ENCODE measurements at places on chromosomes 3 and 15. TPM values are rescaled to one million over a fixed set of nuclear protein-coding genes. Genes with fewer than 3 reads are reported as not detected.

The KLHL25 gene
- total RNA-seq = 1.5 TPM

The FBXO40 gene
- 0.08 TPM for total RNA-seq

The C3orf52 gene
- total RNA-seq = 12.4 TPM

The CHRD gene
- 2.8 TPM for total RNA-seq

The GHSR gene
- not detected for total RNA-seq

The OXTR gene
- 0.61 TPM for total RNA-seq

The SIDT1 gene
- 0.13 TPM for total RNA-seq

The PARP3 gene
- total RNA-seq = 7.9 TPM

The CBLB gene
- 23.0 TPM for total RNA-seq

The CIB1 gene
- 47.2 TPM for total RNA-seq

The GOLGA6L24 gene
- not detected for total RNA-seq

- DNase-seq = no peak
These were observed 136.8 kb upstream of the BNIP2 start for GRCh38 chr15:59825901-59826300.

DNA sequence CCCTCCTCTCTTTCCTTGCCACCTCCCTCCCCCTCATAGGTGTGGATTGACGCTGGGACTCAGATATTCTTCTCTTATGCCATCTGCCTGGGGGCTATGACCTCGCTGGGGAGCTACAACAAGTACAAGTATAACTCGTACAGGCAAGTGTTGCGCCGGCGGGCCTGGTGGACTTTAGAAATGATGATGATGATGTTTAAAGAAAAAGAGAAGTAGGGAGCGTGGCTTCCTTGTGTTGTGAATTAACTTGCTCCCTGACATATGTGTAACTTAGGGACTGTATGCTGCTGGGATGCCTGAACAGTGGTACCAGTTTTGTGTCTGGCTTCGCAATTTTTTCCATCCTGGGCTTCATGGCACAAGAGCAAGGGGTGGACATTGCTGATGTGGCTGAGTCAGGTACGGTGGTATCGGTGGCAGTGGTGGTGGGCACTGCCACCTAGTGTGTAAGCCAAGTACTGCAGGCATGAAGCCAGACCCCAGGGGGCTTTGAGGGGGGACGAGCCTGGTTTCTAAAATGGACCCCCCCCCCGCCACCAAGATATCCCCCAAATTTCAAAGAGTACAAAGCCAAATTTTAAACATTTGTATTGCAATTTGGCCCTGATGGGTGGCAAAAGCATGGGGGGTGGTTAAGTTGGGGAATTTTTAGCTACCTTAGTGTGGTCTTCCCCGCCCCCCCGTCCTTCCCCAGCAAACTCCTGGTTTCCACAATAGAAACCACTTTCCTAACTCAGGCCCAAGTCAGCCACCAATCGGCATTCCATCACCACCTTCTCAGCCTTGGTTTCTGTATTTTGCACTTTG lies 65.6 kb downstream of the SLC6A6 start:
- DNase-seq = peak; percentile 50

DNA sequence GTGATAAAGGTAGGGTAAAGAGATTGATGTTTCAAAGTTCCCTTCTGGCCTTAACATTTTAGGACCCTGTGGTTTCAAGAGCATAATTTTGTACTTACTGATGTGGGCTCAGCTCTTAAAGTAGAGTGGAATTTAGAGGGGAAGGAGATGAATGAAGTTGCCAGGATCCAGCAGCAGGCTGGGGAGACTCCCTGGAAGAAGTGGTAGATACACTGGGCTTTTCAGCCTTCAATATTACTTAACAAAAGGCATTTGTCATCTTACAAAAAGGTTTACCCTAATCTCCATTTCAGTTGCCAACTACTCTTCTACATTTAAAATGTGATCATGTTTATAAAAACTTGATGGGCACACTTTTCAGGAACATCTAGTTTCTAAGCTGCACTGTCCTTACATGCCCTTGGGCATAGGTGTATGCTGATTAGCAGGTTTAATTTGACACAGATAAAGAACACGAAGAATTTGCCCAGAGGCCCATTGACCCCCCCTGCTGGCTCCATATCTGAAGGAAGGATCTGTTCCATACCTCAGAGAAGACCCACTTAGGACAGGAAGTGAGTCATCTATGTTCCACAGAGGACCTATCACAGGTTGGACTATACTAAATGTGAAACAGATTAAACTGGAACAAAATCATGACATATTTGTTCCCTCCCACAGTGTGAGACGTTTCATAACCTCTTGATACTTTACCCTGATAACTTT lies 93.0 kb upstream of the LPP start:
- DNase-seq = peak; percentile 70

DNA sequence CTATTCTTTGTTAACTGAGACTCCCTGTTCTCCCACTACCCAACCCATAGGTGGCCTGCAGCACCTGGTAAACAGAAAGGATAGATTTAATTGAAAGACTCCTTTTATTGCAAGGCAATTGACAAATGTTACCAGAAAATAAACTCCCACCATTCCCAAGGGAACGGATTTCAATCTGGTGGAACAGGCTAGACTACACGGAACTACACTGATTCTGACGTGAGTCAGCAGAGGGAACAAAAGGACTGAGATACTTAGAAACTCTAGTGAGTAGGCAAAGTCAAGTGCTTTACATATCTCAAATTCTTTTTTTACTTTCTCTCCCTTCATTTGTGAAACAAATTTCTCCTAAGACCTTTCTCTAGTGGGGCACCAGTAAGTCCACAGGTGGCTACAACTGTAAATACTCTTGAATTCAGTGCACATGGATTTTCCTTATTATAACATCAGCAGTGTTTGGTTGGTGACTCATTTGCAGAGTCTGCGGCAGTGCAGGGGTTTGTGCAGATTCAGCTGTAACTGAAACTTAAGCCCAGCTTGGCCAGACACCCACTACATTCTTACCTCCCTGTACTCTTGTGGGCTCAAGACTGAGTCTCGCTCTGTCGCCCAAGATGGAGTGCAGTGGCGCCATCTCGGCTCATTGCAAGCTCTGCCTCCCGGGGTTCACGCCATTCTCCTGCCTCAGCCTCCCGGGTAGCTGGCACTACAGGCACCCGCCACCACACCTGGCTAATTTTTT lies 34.3 kb upstream of the PLSCR2 start:
- no peak for DNase-seq

- DNase-seq = no peak
These were observed 35.4 kb downstream of the TFG start for GRCh38 chr3:100744671-100745070.

DNA sequence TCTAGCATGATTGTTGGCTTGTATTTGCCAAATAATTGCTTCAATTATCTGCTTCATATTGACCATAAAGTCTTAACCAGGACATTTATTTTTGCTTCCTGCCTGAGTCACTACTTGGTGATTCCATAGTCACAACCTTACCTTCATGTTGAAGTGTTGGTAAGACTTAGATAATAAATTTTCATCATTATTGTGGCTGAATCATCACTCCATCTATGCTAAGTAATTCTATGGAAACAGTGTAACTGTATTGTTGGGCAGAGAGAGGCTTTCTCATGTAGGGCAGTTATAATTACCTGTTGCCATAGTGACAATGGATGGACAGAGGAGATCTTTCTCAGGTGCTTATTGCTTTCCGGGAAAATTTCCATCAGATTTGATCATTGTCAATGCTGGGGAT lies 330.7 kb upstream of the LRRC3B start:
- no peak for DNase-seq

GRCh38 chr15:49860101-49860500 lies 239.3 kb downstream of the DTWD1 start:
- DNase-seq = no peak

- no peak for DNase-seq
These were observed 6.1 kb upstream of the CP start for GRCh38 chr3:149227591-149228268.

DNA sequence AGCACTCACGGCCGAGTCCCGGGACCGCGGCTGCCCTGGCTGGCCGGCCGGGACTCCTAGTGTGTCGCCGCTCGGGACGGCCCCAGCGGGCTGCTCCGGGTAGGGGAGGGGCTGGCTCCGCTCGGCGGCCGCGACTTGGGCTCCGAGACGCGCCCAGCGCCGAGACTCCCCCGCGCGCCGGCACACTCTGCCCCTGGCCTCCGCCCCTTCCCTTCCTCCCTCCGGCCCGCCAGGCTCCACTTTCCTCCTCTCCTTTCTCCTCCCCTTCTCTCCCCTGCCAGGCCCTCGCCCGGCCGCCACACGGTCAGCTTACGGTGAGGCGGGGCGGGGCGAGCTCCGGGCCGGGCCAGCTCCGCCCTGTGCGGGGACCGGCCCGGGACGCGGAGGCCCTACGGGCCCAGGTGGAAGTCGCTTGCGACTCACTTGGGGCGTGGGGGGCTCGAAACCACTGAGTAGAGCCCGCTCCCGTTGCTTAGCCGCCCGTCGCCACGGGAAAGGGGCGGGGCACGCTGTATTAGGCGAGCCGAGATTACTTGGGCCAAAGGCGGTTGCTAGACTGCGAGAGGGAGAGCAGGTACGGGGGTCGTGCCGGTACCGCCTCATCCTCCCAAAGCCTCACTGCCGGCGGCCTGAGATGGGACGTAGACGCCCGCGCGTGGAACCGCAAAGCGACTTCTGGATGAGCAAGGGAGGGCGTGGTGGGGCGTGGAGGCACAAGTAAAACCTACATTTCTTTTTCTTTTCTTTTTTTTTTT lies at the start of gene ITGB5:
Gene ITGB5 (minus strand): TSS at position 189 of the 755 bp plus-strand sequence. CDS start 365 bp downstream, outside the sequence.
- DNase-seq = peak; percentile 74

GRCh38 chr15:26892182-26892518 lies 25.3 kb downstream of the GABRA5 start:
- no peak for DNase-seq

DNA sequence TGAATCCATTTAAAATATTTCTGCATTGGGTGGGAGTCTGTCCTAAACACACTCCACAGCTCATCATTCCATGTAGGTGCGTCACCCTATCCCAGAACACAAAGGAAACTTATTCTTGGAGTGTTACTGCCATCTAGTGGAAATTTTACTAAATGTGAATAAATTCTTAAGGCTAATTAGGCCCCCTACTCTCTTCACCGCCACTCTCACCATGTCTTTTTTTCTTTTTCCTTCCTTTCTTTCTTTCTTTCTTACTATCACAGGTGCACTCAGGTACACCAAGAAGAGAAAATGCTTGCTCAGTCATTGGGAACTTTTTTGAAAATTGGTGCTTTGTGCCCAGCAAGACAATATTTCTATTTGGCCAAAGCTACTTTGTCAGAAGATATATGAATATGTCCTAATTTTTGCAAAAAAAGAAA lies 26.4 kb upstream of the ATP8B4 start:
- peak; percentile 88 for DNase-seq

- no peak for DNase-seq
These were observed 74.6 kb upstream of the LEKR1 start for GRCh38 chr3:156751461-156752025.

DNA sequence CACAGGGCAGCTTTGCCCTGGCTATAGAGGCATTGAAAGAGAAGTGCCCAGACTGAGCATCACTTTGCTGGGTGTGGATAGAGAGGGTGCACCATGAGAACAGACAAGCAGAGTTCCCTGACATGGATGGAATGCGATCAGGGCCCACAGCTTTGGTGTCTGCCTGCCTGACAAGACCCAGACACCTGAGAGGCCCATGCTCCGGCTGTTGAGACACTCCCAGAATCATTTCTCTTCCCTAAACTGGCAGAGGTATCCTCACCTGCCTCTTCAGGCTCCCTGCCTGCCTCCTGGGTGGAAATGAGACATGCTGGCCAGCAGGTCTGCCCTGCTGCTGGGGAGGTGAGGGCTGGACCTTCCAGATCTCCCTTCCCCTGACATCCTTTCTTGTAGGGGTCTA lies 10.4 kb upstream of the CHST14 start:
- no peak for DNase-seq

GRCh38 chr3:14609506-14609905 lies 42.1 kb upstream of the CCDC174 start:
- DNase-seq = no peak

- no peak for DNase-seq
These were observed 41.9 kb downstream of the ABHD2 start for GRCh38 chr15:89130201-89130600.

DNA sequence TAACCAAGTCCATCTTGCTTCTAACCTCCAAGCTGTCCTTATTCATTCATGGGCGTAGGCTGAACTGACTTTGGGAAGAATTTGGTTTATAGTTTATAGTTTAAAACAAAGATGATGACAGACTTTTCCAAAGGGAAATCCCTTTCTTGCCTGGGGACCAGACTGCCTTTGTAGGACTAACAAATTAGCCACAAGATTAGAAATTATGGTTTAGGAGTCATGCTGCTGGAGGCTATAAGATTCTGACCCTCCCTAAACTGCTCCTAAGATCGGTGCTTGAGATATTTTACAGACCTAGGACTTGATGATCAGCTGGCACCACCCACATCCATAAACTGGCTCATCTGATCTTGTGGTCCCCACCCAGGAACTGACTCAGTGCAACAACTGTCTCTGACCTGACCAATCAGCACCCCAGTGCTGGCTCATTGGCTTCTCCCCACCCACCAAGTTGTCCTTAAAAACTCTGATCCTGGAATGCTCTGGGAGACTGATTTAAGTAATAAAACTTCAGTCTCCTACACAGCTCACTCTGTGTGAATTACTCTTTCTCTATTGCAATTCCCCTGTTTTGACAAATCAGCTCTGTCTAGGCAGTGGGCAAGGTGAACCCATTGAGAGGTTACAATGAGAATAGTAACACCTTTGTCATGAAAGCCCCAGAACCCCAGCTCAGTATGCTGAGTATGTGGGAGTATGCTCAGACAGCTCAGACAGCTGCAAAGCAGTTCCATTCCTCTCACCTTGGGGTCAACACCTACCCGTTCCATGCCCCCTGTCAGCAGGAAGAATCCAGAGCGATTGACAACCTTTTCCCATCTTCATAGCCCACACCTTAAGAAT lies 51.6 kb upstream of the C15orf39 start:
- DNase-seq = peak; percentile 49

GRCh38 chr15:90594301-90594738 lies 64.6 kb downstream of the CRTC3 start:
- no peak for DNase-seq

DNA sequence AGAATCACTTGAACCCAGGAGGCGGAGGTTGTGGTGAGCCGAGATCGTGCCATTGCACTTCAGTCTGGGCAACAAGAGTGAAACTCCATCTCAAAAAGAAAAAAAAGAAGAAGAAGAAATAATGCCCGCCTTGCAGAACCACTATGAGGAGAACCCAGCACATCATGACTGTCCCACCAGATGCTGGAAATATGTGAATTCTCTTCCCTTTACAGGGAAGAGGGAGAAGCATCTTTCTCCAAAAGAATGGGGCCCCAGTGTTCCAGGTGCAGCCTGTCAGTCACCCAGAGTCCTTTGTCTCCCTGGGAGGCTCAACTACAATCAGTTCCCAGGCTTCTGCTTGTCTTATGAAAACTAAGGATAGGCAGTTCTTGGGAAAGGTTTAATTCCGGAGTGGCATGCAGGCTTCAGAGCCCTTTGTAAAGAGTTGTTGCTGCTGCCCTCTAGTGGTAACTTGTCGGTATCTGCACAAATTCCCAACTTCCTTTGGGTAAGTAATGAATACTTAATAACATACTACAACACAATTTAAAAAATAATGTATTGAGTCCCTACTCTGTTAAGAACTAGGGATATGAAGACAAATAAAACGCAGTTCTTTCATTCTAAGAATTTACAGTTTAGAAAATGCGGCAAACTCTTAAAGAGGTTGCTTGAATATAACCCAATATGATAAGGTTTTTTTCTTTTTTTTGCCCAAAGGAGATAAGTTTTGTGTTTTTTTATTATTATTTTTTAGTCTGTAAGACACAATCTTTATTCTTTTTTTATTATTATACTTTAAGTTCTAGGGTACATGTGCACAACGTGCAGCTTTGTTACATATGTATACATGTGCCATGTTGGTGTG lies 18.6 kb upstream of the TICRR start:
- DNase-seq = peak; percentile 84

GRCh38 chr15:32028921-32029320 lies 1.4 kb upstream of the CHRNA7 start:
- DNase-seq = peak; percentile 33

Data from SK-MEL-5 (cell line).